ENCODE measurements at places on chromosomes 1 and 21.

DNA sequence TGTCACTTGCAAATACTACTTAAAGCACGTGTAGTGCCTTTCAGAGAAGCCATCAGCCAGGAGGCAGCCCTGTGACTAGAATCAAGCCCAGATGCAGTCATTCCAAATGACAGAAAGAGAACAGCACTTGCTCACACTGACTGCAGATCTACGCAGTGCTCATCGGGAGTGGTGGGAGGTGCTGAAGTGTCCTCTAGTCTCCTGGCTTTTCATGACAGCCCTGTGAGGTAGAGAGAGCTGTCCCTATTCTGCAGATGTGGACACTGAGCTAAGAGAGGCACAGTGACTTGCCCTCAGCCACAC is 62.3 kb upstream of the EDN2 start:
- DNase-seq: no peak

GRCh38 chr1:23478896-23479665 is 4.9 kb downstream of the ASAP3 start:
- no peak for DNase-seq

DNA sequence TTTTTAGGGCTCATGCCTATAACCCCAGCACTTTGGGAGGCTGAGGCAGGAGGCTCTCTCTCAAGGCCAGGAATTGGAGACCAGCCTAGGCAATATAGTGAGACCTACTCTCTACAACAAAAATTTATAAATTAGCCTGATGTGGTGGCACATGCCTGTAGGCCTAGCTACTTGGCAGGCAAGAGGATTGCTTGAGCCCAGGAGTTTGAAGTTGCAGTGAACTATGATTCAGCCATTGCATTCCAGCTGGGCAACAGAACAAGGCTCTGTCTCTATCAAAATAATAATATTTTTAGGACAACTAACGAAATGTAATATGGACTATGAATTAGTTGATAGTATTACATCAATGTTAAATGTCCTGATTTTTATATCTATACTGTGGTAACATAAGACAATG is 68.8 kb upstream of the ARID1A start:
- DNase-seq: no peak

DNA sequence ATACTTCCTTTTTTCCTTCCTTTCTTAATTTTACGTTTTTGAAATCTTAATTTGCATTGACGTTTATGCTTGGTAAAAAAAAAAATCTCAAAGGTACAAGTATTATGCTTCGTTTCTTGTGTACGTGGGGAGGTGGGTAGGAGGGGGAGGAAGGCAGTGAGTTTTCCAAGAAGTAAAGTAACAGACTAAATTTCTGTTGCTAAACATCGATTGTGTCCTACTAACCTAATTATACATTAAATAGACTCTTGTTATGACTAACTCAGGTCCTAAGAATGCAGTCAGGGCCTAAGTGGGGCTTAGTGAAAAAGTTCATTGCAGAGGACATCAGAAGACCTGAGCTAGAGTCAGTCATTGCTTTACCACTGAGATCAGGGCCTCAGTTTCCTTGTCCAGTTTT is 17.5 kb downstream of the NEK7 start:
- no peak for DNase-seq

DNA sequence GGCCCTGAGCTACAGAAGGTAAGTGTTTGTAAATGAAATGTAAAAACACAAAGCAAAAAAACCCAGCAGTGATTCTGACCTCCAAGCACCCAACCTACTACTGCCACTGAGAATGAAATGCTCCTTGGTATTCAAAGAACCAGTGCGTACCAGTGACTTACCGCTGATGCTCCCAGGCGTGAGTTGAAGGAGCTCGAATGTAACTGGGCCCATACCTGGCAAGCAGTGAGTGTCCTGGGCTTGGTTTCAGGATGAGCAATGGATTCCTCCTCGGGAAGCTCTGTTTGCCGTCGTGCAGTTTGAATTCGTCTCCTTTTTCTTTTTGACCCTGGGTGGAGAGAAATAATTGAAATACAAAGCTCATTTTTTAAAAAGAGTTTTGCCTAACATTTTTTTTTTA is 121.9 kb downstream of the ATG4C start:
- no peak for DNase-seq

DNA sequence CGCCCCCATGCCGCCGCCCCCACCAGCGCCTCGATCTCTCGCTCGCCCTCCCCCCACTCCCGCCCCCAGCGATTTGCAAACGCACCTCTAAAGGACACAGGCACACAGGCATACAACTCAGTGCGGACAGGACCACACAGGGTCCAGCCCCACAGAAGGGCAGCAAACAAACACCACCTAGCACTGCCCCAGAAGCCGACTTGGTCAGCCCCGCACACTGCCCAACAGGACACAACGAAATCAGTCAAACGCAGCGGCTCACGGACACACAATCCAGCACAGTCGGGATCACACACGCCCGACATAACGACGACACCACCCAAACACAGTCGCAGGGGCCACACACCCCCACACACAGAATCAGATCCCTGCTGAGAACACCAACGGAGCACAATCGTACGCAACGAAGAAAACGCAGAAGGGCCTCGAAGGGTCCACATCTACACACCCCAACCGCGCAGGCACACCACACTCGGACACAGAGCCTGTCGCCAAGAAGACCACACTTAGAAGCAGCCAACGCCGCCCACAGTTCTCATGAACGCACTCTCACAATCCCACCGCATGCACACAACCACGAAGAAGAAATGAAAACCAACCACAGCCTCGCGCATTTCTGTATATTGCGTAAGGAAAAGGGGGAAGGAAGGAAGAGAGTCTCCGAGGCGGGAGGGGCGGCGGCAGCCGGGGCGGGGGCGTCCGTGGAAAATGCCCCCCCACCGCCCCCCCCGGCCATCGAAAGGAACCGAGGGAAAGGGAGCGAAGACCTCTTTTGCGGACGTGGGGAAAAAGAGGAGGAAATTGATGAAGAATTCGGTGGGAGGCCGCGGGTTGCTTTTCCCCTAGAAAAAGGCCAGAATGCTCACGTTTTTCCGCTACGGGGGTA is 481 bp downstream of the TAL1 start:
- peak; percentile 21 for DNase-seq

GRCh38 chr1:91948097-91948496 is 1.1 kb upstream of the BRDT start:
- no peak for DNase-seq

- peak; percentile 30 for DNase-seq
Measured at GRCh38 chr1:64242895-64243756, 39.7 kb downstream of the UBE2U start.

DNA sequence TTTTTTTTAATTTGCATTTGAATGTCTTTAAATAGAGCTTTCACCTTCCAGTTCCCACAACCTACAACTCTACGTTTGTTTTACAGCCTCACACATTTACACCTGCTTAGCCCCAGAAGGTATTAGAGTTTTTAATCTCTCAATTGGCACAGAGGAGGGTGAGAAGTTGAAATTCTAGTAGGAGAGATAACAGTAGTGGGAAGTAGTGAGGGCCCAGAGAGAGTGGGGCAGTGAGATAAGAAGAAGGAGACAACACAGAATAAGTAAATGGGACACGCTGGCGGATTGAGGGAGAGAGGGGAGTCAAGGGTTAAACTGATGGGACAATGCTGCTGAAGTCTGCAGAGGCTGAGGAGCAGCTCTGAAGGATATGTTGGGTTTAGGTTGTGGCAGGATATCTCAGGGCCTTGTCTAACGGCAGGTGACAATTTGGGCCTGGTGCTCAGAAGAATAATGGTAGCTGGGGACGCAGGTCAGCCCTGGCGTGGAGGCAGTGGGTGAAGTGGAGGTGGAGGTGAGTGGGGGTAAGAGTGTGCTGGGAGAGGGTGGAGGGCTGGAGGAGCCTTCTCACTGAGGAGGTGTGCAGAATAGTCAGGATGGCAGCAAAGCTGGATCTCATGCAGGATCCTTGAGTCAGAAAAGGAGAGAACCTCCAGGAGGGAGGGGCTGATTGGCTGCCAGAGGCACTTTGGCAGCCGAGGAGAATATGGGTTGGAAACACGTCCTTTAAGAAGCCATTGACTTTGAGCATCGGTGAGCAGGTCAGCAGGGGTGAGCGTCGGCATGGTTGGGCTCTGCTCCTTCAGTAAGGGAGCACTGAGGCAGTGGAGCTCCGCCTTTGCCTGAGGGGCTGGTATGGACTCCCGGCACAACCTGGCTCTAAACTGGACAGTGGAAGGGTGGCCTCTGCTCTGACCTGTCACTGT is 72.9 kb downstream of the SYT6 start:
- DNase-seq: no peak

DNA sequence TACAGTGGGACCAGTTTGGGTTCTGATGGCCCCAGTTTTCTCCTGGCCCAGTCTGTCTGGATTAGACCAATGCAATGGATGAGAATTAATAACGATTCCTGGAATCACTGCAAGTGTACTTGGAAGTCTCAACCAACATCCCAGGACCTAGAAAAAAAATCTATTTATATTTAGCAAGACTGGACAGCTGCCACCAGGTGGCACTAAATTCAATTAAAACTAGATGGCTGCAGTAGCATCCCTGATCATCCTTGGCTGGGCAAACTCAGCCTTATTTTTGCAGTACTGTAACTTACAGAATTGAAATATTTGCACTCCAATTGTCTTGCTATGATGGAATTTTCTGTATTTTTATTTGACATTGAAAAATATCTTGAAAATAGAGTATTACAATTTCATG is 165.7 kb downstream of the NCAM2 start:
- peak; percentile 57 for DNase-seq

DNA sequence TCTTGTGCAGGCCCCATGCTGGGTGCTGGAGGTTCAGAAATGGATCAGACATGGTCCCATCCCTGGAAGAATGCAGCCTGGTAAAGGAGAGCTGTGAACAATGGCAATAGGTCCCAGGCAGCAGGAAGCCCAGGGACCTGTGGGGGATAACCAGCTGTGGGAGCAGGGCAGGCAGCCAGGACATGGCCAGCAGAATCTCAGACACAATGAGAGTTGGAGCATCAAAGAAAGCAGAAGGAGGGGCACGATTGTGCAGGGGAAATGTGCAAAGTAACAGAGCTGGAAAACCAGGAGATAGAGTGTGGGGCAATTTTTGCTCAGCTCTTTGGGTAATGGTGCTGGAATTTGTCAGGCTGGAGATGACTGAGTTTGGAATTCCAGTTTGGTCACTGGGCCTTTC is 44.3 kb downstream of the C8B start:
- no peak for DNase-seq

DNA sequence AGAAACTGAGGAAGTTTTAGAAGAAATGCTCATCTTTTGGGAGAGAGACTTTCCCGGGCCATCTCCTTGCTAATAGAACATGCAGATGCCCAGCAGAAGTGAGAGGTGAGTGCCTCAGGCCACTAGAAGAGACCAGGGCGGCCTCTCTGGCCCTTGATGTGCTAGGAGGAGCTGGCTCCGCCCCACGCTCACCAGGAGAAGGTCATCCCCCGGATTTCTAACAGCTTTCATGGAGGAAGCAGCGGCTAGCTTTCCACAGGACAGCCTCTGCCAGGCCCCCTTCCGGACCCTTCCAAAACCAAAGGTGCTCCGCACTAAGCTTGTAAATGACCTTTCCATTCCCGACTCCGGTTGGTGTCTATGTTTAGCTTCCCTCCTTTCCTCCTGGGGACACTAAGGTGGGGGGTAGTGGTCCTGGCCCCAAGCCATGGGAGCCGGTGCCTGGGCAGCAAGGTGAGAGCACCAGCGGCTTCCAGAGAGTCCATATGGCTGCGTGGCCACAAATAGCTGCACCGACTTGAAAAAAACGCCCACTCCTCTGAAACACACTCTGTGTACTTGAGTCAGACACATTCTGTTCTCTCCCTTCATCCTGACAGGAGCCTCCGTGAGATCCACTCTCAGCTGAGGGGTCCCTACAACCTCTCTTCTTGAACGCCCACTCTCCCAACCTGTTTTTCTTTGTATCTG is 249.9 kb downstream of the TNR start:
- DNase-seq: no peak

- DNase-seq: no peak
Measured at GRCh38 chr1:29690156-29690555, 453.8 kb downstream of the PTPRU start.

DNA sequence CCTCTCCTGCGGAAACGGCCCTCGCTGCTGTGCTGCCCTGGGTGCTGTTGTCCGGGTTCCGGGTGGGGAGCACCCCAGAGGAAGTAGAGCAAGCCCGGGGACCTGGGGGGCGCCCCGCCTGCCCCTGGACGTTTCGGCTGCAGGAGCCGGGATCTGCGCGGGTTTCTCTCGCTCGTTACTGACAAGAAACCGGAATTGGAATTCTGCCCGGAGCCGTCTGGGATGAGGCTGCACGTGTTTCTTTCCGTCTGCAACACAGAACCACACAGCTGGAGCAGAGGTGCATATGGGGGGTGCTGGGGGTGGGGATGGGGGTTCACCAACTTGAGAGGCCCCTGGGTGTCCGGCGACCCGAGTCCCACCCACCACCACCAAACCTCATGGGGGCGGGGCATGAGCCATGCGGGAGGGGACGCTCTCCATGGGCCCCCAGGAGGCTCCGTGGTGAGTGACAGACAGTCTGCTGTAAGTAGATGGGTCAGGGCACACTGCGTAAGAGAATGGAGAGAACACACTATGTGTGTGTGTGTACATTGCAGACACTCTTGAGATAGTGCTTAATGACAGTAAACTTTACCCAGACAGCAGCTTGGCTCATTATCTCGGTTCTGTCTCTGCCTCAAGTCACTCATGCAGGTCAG is 261.4 kb upstream of the C1orf174 start:
- DNase-seq: no peak

DNA sequence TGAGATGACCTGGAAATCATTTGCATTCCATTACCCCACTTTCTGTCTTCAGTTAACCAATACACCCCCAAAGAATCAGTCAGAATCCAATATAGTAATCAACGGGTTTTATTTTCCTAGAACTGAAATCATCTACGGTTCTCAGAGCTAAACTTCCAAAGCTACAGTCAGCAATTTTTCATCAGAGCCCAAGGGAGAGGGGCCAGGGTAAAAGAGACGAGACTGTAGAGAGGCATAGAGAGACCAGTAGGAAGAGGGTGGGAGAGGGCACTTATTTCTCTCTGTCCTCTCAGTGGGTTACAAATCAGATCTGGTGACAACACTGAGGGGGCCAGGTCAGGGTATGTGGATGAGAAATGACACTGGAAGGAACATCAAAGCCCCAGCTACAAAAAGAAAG is 1.1 kb upstream of the MRPL24 start:
- DNase-seq: no peak

GRCh38 chr21:28247454-28248020 is 745.1 kb downstream of the LTN1 start:
- peak; percentile 61 for DNase-seq

GRCh38 chr1:68473060-68473459 is 23.3 kb upstream of the RPE65 start:
- DNase-seq: no peak

DNA sequence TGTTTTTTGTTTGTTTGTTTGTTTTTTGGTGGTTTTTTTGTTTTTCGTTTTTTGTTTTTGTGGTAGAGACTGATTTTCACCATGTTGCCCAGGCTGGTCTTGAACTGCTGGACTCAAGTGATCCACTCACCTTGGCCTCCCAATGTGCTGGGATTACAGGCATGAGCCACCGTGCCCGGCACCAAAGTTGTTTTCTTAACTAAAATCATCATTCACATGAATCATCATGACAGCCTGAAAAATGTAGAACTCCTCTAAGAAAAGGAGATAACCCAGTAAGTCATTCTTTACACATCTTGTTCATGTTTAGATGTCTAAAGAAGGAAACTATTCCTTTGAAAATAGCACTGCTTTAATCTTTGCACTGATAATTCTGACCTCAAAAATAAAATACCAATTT is 37.5 kb downstream of the DISP1 start:
- DNase-seq: no peak

- DNase-seq: no peak
Measured at GRCh38 chr1:205186191-205186590, 25.3 kb downstream of the DSTYK start.

Data from small intestine (tissue), 16 donors.